Foreskin melanocyte (primary cell): ENCODE measurements at places on chromosomes 3 and 15.

GRCh38 chr3:188184160-188184559 is 30.2 kb downstream of the LPP start:
- no peak for DNase-seq

- no peak for DNase-seq
Measured at GRCh38 chr3:115134648-115135347, 12.3 kb downstream of the ZBTB20 start.

DNA sequence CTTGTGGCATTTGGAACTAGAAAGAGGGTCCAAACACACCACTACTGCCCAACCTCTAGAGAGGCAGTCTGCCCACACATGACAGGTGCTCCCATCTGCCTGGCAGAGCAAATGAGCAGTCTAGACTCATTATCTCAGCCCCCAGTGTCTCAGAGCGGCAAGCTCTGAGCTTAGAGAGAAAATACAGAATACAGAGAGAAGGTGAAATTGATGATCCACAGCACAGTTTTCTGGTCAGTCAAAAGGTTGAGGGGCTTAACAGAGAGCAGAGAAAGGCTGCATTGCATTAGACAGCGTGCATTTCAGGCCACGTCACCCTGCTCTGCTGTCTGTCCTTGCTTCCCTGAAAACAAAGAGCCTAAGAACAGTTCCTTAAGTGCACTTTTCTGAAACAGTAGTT is 135.1 kb downstream of the KCNMB2 start:
- DNase-seq, result no peak

DNA sequence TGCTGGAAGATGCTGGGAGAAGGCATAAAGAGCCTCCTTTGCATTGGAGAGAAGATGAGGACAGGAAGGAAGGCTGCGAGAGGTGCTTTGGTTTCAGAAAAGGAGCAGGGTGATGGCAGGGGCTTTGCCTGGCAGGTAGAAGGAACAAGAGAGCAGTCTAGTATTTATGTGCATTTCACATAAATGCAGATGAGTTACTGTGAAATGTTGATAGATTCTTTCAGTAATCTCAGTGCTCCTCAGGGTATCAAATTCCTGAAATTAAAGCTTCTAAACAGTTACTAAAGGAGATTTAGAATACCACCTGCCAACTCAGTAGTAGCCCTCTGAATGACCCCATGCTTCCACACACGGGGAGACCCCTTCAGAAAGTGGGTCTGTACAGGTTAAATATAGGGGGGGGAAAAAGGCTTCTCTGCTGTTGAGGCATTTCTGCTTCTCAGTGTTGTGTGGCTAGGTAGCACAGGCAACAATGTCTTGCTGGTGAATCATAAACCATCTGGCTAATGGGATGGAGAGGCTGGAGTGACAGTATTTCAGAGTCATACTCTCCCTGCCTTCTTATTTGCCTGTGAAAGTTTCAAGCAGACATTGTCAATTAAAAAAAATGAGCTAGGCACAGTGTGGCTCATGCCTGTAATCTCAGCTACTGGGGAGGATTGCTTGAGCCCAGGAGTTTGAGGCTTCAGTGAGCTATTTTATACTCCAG is 14.3 kb upstream of the FBXL22 start:
- DNase-seq, result no peak

DNA sequence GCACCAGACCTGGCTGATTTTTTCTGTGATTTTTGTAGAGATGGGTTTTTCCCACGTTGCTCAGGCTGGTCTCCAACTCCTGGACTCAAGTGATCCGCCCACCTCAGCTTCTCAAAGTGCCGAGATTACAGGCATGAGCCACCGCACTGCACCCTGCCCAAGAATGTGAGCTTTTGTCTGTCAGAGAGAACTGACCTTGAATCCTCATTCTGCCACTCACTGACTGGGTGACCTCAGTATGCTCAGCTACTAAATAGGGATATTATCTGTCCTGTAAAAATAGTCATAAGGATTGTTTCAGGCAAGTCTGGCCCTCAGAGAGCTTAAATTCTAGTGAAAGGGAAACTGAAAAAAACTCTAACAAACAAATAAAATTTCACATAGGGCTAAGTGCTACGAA is 2.1 kb upstream of the RFT1 start:
- DNase-seq, result no peak

GRCh38 chr3:152019508-152019907 is 146.1 kb downstream of the SUCNR1 start:
- DNase-seq, result no peak
